ENCODE measurements at places on chromosomes 1 and 21.

DNA sequence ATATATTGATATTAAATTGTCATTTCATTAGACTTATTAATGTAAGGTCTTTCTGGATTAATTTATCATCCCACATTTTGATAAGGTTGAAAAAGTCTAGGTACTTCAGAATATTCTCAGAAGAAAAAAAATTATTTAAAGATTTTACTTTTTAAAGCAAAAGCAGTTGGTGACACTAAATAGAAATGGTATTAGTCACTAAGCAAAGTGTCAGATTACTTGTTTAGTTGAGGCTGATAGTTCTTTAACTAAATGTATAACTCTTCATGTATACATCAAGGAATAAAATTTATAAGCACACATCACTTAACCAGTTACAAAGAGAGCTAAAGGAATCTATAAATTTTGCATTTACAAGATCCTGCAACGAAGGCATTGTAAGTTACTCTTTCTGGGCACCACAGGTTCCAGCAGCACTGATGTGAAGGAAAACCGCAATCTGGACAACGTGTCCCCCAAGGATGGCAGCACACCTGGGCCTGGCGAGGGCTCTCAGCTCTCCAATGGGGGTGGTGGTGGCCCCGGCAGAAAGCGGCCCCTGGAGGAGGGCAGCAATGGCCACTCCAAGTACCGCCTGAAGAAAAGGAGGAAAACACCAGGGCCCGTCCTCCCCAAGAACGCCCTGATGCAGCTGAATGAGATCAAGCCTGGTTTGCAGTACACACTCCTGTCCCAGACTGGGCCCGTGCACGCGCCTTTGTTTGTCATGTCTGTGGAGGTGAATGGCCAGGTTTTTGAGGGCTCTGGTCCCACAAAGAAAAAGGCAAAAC, 101.1 kb downstream of the ADARB1 start:
- DNase-seq: no peak

- no peak for DNase-seq
Measured at GRCh38 chr1:177360791-177361190, 190.0 kb downstream of the BRINP2 start.

DNA sequence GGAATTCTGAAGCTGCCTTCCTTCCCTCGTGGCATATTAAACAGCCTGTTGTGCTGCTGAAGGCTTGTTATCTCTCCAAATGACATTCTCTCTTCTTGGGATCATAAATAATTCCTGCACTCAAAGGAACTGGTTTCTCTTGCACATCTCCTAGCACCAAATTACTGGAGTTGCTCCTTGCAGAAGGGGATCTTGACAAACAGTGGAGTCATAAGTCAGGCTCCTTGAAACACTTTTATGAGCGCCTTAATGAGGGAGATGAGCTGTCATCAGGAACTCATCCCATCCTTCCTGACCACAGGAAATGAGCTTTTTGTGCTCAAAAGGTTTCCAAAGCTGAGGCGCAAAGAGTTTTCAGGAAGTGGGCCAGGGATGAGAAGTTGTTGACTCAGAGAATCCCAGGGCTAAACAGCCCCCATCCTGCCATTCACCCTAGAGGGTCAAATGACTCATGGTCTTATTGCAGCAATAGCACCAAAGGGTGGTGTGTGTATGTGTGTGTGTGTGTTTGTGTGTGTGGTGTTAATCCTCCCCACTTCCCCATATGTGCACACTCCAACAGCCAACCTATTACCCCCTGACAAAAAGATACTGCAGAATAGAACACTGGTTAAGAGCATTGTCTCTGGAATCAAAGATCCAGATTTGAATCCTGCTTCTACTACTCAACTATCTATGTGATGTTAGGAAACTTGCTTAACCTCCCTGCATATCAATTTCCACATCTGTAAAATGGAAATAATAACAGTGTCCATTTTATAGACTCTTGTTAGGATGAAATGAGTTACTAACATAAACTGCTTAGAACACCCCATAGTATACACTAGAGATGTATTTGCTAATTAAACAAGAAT, 2.8 kb upstream of the PHC2 start:
- DNase-seq: no peak

DNA sequence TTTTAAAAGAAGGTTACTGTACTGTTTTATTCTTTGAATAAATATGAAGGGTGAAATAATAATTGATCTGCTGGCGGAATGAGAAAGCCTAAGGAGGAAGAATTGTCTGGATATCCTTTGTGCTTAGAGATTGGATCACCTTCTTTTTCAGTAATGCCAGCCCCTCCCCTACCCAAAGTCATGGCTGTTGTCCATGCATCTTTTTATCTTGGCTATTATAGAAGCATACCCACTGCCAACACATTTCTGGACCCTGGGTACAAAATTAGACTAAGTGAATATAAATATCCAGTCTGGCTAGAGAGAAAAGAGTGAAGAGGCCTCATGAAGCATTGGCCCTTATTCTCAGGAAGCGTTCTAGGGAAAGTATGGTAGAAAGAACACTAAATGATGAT, 28.1 kb downstream of the AK4 start:
- DNase-seq: no peak

GRCh38 chr1:229875086-229875485, 192.0 kb upstream of the GALNT2 start:
- DNase-seq: no peak

DNA sequence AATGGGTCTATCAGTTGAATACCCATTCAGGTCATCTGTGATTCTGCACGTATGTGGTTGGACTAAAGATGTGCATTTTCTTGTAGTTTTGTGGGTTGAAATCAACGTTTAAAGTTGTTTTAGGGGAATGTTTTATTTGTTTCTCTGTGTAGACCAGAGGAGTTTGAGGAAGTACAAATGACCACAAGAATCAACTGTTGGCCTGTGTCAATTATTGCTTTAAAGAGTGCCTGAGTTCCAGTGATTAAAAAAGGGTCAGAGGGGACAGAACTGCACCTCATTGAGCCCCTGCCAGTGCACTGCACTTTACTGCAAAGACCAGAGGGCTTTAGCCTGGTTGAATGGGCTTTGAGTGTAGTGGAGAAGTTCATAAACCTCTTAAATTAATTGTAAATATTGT, 190.3 kb downstream of the VPS13D start:
- no peak for DNase-seq

Measured in stimulated activated CD4-positive, alpha-beta T cell treated with anti-CD3 and anti-CD28 coated beads, Interleukin-1b, Interleukin-23, amount 100 ng/mL, for 4 hours (primary cell).